Breast epithelium (tissue), 4 donors: ENCODE measurements at places on chromosomes 4 and X. TPM values are rescaled to one million over a fixed set of nuclear protein-coding genes. Genes with fewer than 3 reads are reported as not detected.

Gene TBX22
- not detected for total RNA-seq

Gene ZBED1
- 38.7 TPM for total RNA-seq

Gene PHKA1
- total RNA-seq: 9.8 TPM

Gene FLNA
- 622 TPM for total RNA-seq

Gene XPNPEP2
- total RNA-seq: 12.8 TPM

Gene SHROOM2
- total RNA-seq: 3.9 TPM

Gene RASSF6
- total RNA-seq: not detected

Gene ATP1B4
- not detected for total RNA-seq

Gene ATOH1
- not detected for total RNA-seq

DNA sequence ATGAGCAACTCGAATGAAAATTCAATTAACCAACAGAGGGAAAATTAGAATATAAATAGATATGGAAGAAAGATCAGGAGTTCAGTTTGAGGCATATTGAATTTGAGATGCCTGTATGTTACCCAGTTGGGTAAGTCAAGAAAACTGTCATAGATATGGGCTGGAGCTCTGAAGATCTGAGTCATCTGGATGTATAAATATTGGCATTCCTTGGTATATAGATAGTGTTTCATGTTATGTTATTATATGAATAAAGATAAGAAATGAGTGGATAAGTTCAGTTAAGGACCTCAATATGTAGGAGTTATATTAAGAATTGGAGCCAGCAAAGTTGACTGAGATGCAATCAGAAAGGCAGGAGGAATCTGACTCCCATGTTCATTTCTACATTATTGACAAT lies 543.6 kb upstream of the SMIM31 start:
- DNase-seq: no peak

GRCh38 chr4:138864961-138865720 lies 150.4 kb upstream of the NOCT start:
- DNase-seq: no peak

- no peak for DNase-seq
These were observed 88.3 kb downstream of the ZAR1 start for GRCh38 chr4:48578132-48578968.

DNA sequence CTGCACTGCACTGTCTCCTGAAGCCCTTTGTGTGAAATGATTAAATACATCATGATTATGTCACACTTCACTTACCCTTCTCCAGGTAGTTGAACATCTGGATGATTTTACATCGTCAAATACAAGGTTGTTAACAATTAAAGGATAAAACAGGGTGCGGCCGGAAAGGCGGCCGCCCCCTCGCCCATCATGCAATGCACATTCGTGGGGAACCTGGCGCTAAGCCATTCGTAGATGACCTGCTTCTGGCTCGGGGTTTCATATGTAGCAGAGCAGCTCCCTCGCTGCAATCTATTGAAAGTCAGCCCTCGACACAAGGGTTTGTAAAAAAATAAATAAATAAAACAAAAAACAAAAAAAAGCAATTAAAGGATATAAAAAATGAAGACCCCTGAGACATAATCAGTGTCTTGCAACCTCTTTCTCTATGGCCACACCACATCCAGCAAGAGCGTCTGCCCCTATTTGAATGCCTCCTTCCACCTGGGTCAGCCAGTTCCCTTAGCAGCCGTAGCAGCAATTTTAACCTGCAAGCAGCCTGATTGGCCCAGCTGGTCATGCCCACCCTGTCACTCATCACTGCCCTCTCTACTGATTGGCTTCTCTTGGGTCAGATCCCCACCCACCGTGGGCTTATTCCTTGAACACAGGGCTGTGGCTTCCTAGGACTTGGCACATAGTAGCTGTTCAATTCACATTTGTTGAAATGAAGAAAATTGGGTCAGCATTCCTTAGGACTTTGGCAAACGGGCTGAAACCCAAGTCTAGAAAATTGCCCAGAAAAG lies 147.8 kb upstream of the PSAPL1 start:
- no peak for DNase-seq

- DNase-seq: no peak
These were observed 179.6 kb downstream of the SLC4A4 start for GRCh38 chr4:71518283-71518989.

- DNase-seq: no peak
These were observed 508.7 kb upstream of the DIPK2B start for GRCh38 chrX:45709381-45709780.

- DNase-seq: no peak
These were observed 27.1 kb downstream of the FAM47E start for GRCh38 chr4:76278583-76278982.

- peak; percentile 35 for DNase-seq
These were observed 76.1 kb downstream of the CHST7 start for GRCh38 chrX:46649421-46650260.

DNA sequence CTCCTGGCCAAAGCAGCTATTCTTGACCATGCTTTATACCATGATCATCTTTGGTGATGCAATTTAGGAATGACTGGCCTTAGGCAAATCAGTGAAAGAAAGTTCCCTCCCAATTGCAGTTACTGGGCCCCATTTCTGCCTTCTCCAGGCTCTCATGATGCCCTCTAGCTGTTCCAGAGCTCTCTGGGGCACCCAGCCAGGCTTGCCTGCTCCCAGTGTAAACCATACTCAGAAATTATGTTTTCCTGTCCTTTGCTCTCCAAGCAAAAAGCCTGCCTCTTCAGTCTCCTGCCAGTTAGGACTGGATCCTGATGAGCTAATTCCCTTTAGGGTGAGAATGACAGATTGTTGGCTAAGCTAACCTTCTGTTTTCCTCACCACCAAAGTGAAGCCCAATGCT lies 85.3 kb upstream of the RBPJ start:
- DNase-seq: no peak

- no peak for DNase-seq
These were observed 98.2 kb downstream of the SOWAHB start for GRCh38 chr4:76799718-76800117.

DNA sequence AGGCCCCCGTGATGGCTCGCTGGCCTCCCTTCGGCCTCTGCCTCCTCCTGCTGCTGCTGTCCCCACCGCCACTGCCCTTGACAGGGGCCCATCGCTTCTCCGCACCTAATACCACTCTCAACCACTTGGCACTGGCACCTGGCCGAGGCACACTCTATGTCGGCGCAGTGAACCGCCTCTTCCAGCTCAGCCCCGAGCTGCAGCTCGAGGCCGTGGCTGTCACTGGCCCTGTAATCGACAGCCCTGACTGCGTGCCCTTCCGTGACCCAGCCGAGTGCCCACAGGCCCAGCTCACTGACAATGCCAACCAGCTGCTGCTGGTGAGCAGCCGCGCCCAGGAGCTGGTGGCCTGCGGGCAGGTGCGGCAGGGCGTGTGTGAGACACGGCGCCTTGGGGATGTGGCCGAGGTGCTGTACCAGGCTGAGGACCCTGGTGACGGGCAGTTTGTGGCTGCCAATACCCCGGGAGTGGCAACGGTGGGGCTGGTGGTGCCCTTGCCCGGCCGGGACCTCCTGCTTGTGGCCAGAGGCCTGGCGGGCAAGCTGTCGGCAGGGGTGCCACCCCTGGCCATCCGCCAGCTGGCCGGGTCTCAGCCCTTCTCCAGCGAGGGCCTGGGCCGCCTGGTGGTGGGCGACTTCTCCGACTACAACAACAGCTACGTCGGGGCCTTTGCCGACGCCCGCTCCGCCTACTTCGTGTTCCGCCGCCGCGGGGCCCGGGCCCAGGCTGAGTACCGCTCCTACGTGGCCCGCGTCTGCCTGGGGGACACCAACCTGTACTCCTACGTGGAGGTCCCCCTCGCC lies 3.0 kb downstream of the PLXNB3 start:
- no peak for DNase-seq

DNA sequence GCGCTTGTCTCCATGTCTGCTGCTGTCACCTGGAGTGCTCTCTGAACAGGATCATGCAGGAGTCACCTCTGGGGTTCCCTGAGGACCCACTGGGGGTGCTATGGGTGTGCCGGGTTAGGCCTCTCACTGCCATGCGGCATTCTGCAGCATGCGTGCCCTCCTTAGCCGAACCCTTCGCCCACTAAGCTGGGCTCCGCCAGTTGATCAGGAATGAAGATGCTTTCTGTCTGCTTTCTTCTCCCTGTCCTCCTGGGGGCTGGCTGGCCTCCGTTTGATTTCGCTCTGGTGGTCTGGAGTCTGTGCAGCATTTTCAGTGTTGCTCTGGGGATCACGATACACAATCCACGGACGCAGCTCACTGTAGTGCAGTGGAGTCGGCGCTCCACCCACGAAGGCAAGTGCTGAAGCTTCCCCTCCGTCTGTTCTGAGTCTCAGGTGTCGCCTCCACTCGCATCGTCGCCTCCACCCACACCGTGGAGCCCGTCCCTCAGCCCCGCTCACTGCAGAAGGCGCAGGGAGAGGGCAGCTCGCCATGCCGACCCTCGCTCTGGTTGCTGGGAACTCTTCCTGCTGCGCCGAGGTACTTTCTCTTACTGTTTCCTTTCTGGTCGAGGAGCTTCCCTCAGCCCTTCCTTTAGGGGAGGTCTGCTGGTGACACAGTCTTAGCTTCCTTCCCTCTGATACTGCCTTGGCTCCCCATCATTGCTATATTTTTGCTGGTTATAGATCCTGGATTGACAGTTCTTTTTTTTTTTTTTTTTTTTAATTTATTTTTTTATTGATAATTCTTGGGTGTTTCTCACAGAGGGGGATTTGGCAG lies 29.2 kb downstream of the LETM1 start:
- no peak for DNase-seq

- DNase-seq: no peak
These were observed 975.2 kb downstream of the STIM2 start for GRCh38 chr4:27835851-27836250.

GRCh38 chr4:34731070-34731469 lies 1513.2 kb downstream of the ARAP2 start:
- no peak for DNase-seq

- peak; percentile 41 for DNase-seq
These were observed 44.0 kb downstream of the SLC25A5 start for GRCh38 chrX:119512146-119512800.

GRCh38 chrX:49257846-49258748 lies 6.4 kb downstream of the FOXP3 start:
- no peak for DNase-seq

DNA sequence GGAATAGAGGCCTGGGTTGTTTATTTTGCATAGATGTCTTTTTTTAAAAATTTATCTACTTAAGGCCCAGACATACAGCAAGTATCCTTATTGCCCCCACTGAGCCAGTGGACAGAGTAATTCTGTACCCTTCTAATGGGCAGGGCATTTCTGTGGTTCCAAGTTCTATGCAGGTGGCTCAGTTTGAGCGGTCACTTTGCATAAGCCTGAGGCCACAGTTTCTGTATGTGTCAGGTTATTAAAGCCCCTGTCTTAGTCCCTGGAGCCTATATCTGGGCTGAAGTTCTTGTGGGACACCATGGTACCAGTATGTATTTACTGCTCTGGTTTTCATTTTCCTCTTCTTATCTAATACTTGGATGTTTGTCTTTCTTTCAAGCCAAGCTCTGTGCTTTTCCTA lies 168.8 kb downstream of the MID1IP1 start:
- no peak for DNase-seq

DNA sequence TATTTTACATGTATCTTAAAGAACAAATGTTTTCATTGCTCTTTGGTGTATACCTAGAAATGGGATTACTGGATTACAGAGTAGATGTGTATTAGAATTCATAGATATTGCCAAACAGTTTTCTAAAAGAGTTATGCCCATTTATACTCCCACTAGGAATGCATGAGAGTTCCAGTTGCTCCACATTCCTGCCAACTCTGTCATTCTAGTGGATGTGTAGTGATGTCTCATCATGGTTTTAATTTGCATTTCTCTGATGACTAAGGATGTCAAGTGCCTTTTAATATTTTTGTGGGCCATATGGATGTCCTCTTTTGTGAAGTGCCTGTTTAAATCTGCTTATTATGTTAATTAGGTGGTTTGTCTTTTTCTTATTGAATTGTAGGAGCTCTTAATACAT lies 65.6 kb upstream of the BMP2K start:
- DNase-seq: no peak

- no peak for DNase-seq
These were observed 333 bp downstream of the BOD1L1 start for GRCh38 chr4:13627178-13627605.

GRCh38 chr4:30839583-30840520 lies 119.7 kb downstream of the PCDH7 start:
- no peak for DNase-seq

DNA sequence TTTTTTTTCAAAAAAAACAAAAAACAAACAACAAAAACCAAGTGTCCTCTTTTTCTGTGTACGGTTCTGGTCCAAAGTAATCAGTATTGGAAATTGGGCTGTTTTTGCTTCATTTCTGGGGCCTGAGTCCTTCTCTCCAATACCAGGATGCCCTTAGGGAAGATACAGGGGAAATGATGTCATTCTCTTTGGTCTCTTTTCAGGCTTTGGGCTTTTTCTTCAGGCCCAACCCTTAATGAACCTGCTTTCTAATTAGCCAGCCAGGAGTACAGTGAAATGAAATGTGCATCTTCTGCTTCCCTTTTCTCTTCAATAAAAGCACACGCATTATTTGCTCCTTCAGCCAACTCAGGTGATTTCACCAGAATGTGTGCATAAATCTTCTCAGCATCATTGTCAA lies 52.6 kb upstream of the RBPJ start:
- no peak for DNase-seq

DNA sequence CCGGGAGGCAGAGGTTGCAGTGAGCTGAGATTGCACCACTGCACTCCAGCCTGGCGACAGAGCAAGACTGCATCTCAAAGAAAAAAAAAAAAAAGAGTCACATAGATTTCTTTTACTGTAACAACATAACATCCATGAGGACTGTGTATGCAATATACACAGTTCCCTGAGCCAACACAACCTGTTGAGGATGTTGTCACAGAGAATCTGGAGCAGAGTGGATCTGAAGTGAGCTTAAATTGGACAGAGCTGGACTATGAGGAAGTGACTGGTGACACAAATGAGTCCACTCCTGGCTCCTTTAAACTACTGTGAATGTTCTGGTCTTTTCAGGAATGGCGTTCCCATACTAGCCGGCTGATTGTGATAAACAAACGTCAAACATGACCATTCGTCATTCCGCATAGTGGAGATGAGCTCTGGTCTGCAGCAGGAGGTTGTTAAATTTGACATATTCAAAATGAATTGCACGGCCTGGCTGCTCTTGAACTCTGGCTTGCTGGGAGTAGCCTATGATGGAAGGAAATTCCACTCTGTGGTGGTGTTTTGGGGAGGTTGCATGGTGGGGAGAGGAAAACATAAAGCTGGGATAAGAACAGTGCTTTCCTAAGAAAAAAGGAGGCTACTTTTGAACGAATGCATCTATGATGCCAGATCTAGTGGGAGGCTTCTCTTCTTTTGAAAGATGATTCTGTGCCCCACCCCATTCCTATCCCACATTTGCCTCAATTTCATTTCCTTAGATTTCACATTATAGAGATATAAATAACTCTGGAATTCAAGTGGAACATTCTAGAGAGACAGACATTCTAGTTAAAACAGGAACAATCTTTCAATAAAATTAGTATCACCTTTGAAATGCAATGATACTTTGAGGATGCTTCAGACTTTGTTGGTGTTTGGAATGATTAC lies 149.5 kb downstream of the SHROOM3 start:
- DNase-seq: no peak

DNA sequence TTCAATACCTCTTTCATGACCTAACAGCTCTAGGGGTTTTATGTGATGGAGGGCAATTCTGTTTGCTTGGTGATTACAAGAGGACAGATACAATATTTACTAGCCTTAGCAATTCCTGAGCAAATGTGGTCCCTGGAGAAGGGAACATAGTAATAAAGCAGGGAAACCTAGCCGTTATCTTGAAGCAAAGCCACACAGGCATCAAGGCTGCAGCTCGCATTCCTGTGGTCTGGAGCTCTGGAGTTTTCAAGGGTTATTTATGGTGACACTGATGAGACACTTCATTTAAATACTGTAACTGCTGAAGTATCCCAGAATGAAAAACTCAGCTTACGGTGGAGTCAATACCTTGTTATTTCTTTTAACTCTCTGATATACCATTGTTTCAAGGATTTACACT lies 66.8 kb downstream of the AFF2 start:
- no peak for DNase-seq
